ENCODE measurements at places on chromosomes 5 and 9. TPM values are rescaled to one million over a fixed set of nuclear protein-coding genes. Genes with fewer than 3 reads are reported as not detected.

- no peak for DNase-seq
These were observed 292.8 kb downstream of the ARHGEF28 start for GRCh38 chr5:73918791-73919221.

Gene HMGXB3
- total RNA-seq, result 22.7 TPM

GRCh38 chr9:75039009-75039408, 10.9 kb upstream of the CARNMT1 start:
- no peak for DNase-seq

DNA sequence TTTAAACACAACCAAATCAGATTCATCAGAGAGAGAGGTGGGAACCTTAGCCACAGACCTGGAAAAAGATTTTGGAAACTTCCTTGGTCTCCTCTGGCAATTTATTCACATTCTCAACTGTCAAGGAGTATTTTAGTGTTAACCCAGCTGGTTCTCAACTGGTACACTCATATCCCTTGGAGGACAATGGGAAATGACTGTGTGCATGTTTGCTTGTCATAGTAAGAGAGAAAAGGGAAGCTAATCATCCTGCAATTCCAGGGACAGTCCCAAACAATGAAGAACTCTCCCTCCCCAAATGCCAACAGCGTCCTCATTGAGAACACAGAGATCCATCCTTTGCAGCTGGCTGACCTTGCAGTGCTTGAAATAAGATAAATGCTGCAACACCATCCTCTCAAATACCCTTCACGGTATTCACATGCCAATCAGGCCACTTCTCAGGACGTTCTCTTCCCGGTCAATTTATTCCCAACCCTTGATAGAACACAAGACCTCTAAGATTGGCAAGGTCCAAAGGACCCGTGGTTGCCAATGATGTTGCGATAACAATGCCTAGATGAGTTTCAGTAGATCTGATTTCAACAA, 75.5 kb downstream of the EPB41L4B start:
- no peak for DNase-seq

Gene EPB41L4B
- total RNA-seq, result 3.8 TPM

DNA sequence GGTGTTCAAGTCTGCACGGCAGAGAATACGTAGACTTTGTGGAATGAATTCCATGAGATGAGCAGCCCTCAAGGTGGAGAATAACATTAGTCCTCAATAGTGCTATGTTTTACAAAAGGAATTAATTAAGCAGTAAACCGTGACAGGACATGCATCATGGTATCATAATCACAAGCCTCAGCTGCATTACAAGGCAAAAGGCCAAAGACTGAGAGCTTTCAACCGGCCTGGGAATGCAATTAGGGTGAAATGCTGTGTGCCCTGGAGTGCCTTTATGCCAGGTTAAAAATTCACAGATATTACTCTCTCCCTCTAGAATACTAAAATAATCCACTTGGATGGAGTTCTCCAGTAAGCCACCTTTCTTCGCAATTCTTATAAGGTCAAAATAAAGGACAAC, 270.6 kb downstream of the MLLT3 start:
- no peak for DNase-seq

DNA sequence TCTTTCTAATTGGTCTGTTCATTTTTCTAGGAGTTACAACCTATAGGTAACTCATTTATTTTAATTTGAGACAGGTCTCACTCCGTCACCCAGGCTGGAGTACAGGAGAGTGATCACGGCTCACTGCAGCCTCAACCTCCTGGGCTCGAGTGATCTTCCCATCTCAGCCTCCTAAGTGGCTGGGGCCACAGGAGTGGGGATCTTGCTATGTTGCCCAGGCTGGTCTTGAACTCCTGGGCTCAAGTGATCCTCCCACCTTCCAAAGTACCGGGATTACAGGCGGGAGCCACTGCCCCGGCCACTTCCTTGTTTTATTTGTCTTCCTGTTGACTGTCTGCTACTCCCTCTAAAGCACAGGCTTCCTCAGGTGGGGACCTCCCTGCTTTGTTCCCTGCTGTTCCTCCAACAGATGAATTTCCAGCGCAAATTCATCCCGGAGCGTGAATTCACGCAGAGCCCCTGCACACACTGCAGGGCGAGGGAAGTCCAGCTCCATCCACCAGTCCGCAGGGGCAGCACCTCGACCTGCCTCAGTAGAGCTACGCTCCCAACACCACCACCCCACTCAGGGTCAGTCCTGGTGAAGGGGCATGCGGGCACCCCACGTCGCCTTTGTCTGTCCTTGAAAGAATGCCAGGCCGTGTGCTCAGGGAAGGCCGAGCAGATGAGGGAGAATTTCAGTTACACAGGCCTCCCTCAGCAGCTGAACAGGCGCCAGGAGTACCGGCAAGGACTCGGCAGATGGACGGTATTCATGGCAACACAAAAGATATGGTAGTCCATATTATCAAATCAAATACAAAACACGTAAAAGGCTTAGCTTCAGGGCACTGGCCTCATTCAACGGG, 6.3 kb downstream of the QSOX2 start:
- DNase-seq, result no peak

Gene SPATA31D4
- not detected for total RNA-seq

GRCh38 chr9:79224672-79225433, 346.9 kb upstream of the TLE4 start:
- DNase-seq, result no peak

DNA sequence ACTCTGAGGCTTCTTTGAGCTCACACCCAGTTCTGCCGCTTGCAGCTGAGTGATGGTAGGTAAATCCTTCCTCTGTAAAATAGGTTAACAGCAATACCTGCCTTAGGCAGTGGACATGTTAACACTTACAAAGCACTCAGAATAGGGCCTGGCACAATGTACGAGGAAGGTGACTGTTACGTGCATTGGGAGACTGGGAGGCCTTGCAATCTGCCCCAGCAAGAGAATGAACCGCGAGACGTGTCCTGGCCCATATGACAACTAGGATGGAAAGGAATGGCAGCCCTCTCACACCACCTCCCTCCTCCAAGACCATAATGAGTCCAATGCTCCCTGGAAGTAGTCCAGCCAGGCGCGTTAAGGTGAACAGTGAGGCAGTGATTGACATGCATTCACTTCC, 23.1 kb upstream of the AKNA start:
- DNase-seq, result no peak

Gene HK3
- 2.1 TPM for total RNA-seq

DNA sequence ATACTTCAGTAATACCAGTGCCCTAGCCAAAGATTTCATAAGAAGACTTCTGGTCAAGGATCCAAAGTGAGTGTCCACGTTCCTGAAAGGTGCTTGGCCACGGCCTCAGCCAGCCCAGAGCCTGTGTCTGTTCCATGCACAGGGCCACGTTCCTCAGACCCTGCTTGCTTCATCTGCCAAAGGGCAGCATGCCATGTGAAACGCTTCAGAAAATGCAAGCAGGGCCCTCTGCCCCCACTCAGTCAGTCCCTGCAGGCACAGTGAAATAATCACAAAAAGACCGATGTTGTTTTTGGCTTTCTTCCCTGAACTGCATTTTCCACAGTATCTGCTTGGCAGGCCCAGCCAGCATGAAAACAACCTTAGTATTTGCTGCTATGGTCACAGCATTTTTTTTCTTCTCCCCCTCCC, 85.5 kb upstream of the CTSL start:
- DNase-seq, result no peak

- no peak for DNase-seq
These were observed 13.1 kb upstream of the BNC2 start for GRCh38 chr9:16883586-16883985.

Gene KIF24
- total RNA-seq, result 1.5 TPM

Gene TMEM215
- total RNA-seq, result not detected

Gene TGFBI
- total RNA-seq, result 63.5 TPM

DNA sequence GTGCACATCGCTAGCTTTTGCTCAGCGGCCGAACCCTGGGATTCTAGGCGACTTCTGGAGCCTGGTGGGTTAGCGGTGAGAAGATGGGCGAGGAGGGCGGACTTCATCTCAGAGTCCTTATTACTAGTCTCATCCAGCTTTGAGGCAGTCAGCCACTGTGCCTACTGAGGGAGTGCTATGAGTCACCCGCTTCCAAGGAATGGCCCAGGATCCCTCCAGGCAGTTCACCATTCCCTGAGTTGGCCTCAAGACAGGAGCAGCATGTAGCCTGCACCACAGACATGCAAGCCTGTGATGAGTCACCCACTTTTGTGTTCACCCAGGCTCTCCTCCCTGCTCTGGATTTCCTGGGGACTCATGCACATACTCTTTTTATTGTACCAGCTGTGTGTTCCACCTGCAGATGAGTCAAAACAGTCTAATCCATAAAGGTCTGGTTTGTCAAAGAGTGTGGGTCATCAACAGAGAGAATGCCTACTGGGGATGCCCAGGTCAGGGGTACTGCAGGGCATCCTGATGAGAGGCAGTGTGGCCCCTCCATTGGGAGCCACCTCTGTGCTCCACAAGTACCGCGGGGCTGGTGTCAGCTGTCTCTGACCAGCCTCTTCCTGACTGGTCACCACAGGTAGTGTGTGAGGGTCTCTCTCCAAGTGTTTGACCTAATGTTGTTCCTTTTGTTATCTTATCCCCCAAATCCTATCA, 20.2 kb downstream of the SLC22A5 start:
- DNase-seq, result no peak

Gene EGR1
- 10.9 TPM for total RNA-seq

- DNase-seq, result no peak
These were observed 12.8 kb upstream of the GPX3 start for GRCh38 chr5:151007430-151008209.

- DNase-seq, result no peak
These were observed 25.7 kb upstream of the OBP2B start for GRCh38 chr9:133234577-133235322.

Gene ENHO
- not detected for total RNA-seq

DNA sequence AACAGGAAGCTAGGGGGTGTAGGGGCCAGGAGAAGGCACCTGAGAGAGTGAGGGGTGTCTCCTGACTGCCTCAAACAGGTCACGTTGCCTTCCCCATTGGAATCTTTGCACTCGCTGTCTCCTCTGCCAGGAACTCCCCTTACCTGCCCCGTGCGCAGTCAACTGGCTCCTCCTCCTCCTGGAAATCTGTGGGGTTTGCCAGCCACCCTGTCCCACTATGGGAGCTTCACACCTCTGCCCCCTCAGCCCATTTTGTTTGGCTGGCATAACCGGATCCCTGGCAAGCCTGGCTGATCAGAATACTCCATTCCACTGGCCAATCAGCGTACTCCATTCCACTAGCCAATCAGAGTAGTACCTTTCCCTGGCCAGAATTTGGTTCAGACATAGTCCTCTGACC, 10.4 kb upstream of the SLC34A1 start:
- DNase-seq, result no peak

Gene STPG3
- not detected for total RNA-seq

DNA sequence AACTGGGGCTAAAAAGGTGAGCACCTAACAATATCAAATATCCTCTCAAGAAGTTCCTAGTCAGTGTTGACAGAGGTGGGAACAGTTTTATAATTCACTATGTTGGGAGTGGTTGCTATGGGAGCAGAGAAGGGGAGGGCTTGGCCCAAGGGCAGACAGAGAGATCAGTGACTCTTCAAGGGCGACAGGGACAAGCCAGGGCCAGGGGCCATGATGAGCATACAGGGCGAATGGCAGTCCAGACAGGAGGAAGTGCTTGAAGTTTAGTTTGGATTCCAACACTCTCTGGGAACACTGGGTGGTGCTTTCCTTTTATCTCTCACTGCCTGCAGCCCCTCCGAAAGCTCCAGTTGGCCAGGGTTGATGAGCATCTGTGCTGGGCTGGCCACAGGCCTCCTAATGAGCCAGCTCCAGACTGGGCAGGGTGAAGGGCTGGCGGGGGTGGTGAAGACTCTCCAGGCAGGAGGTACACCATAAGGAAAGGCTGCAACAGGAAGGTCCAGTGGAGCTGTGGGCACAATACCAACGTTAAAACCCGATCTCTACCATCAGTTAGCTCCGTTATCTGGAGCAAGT, 111.3 kb downstream of the TMEM174 start:
- DNase-seq, result no peak

DNA sequence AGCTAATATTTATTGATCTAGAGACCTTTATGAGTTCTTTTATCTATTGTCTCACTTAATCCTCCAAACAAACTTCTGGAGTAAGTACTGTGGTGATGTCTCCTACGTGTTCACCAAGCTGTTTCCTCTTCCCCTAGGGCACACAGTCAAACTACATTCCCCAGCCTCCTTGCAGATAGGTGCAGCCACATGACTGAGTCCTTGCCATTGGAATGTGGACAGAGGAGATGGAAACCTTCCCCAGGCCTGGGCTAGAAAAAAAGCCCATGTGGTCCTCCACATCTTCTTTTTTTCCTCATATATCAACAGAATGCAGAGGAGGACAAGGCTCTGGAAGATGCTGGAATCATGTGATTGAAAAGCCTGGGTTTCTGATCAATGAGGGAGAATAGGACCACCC, 88.0 kb downstream of the ANKRD55 start:
- no peak for DNase-seq

- DNase-seq, result no peak
These were observed 136.2 kb downstream of the CFAP90 start for GRCh38 chr5:7714697-7715096.

GRCh38 chr5:60685028-60685427, 14.9 kb downstream of the DEPDC1B start:
- DNase-seq, result no peak

DNA sequence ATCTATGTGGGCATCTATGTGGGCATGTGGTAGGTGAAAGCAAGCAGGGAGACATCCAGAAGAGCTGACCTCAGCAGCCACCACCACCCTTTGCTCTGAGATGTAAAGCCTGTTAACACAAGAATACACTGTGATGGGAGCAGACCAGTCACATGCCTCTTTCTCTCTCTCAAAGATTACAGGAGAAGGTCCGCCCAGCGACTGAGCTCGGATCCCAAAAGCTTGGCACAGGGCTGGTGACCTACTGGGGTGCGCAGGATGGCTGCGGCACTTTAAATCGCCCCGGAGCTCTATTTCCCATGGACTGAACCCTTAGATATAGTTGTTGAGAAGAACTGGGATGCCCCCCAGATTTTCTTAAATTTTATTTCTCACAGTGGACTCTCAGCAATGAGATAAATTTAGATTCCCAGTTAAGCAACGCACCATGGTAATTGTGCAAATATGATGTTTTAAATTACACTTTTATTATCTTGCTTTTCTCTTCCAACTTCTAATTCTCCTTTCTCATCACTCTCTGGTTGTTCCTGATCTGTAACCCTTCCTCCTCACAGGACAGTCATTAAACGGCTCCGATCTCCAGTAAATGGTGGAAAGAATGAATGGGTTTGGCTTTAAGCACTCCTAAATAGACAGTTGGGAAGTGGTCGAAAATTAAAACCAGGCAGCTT, 37.7 kb upstream of the ICE1 start:
- DNase-seq, result no peak

DNA sequence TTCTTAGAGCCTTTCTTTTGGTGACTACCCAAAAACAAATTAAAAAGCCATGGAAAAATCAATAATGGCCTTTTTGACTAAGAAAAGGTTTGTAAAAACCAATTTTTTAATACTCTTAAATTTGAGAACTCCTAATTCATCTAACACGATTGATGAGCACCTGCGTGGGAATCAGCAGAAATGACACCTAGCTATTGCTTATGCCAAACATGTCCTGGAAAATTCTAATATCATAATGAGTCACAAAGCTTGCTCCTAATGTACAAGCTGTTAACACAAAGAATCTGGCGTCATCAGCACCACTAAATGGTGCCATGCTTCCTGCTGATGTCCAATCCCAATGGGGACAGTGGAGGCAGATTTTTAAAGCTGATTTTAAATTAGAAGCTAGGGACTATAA, 146.2 kb upstream of the LRRTM2 start:
- no peak for DNase-seq

GRCh38 chr5:130024006-130024405, 119.7 kb downstream of the CHSY3 start:
- no peak for DNase-seq

- no peak for DNase-seq
These were observed 22.3 kb upstream of the OSMR start for GRCh38 chr5:38823503-38823902.

Measured in esophagus squamous epithelium (tissue), 5 donors.